Stimulated activated CD8-positive, alpha-beta memory T cell treated with anti-CD3 and anti-CD28 coated beads, Interleukin-15, amount 100 ng/mL, for 4 hours (primary cell): ENCODE measurements at places on chromosomes 3 and 15.

GRCh38 chr3:196414469-196414868, 17.8 kb downstream of the UBXN7 start:
- DNase-seq = no peak

DNA sequence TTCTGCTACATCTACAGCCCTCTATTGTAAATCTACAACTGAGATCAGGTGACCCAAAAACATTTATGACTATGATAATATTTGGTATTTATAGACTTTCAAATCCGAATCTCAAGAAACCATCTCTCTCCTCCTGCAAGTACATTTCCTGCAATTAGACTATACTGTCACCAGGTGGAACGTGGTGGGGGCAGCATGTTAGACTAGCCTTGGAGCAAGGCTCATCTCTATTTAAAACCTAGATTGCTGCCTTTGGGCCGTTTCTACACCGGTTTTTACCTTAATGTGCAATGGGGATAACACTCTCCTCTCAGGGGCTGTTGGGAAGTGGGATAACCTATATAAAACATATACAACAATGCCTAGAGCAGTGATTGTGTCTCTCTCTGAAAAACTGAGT, 3.8 kb upstream of the KATNBL1 start:
- DNase-seq = no peak

DNA sequence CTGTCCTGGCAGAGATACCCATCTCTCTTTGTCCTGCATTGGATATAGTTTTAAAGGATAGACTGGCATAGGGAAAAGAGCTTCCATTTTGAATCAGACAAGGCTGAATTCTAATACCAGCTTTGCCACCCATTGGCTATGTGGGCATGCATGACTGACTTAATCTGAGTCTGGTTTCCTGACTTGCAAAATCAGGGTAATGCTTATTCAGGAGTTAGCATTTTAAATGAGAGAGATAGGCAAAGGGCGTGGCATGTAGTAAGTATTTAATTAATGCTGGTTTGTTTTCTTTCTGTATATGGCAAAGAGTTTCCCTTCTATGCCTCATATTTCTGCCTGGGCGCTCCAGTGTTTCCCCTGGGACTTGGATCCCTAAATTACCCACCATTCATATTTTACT, 492.9 kb downstream of the IGSF11 start:
- no peak for DNase-seq

DNA sequence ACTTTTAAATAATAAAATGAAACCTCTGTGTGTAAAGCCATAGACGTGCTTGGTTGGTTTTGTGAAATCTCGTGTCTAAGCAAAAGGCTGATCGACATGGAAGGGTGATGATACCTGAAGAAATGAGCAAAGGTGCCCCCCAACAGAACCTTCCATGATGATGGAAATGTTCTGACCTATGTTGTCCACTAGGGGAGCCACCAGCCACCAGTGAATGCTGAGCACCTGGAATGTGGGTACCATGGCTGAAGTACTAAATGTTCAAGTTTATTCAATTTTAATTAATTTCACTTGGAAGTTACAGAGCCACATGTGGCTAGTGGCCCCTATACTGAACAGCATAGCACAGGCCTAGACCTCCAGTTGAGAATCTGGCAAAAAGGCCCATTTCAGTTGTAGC, 158.8 kb downstream of the POLR2M start:
- DNase-seq = no peak

GRCh38 chr3:70873686-70874085, 561.2 kb upstream of the MDFIC2 start:
- DNase-seq = no peak

DNA sequence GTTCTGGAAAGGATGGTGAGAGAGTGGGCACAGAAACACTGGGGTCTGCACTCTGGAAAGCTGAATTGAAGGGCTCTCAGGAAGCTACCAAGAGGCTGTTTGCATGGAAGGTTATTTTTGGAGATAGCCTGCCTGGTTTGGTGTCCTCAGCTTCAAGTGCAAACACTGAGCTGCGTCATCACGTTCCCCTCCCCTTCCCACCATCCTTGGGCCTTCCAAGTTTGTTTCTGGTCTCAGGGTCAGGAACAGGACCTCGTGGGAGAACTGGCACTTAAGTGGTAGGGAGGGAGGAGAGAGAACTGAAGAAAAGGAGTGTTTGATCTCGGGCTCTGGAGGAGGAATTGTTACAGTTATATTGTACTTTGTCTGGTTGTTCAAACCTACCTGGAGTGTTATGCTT, 10.6 kb downstream of the ST6GAL1 start:
- no peak for DNase-seq
